ENCODE measurements at places on chromosomes 3 and 15.

- no peak for DNase-seq
These were observed 353.1 kb downstream of the ERC2 start for GRCh38 chr3:56115199-56115598.

DNA sequence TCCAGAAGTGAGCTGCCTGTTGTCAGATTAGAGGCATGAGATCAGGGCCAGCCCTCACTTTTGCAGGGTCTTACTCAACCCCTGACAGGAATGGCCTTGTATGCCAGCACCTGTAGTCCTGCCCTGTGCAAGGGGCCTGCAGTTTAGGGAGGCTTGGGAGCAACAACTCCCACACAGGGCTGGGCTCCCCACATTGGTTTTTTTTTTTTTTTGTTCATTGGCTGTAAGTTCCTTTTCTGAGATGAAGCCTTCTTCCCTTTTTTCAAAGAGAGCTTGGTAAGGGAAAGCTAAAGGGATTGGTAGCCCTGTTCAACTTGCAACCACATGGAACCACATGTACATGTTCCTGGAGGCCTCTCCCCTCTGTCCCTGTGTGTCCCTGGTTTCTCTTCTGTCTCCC, 46.4 kb downstream of the TNFAIP8L3 start:
- no peak for DNase-seq

GRCh38 chr3:37739579-37740290, 121.9 kb upstream of the CTDSPL start:
- DNase-seq, result no peak

- no peak for DNase-seq
These were observed 116.7 kb downstream of the DLG1 start for GRCh38 chr3:197181741-197182140.

DNA sequence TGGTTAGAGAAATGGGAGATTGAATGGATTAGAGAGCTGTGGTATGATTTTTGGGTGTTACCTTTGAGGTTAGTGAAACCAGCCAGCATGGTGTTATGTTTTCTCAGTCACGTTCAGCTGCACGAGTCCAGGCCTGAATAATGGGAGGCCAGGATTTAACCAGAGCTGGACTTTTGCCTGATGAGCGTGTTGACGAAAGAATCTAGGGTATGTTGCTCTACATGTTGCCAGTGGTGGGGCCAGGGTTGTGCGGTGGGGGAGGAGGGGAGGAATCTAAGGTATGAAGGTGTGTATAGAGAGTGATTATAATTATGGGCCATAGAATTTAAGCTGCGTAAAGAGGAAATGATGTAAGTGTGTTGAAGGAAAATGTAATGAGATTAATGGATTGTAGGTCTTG, 22.8 kb downstream of the MINDY2 start:
- peak; percentile 28 for DNase-seq

GRCh38 chr15:67720556-67721175, 104.6 kb upstream of the SKOR1 start:
- no peak for DNase-seq

- DNase-seq, result no peak
These were observed 33.5 kb upstream of the TBC1D21 start for GRCh38 chr15:73839699-73840377.

DNA sequence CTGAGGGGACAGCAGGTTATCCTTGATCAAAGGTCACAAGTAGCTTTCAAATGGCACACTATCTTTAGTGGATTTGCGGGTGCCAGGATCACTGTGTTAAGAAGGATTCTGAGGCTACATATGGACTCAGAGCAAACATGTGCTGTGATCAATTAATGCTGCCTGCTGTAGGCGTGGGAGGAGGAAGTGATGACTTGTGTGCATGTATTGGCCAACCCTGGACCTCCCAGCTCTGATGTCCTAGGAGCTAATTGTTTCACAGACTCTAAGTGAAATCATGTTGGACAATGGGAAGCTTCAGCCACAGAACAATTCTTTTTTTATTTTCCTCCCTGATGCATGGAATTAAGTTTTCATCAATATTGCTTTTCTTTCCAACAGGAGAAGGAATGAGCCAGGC, 24.4 kb downstream of the FAH start:
- no peak for DNase-seq

DNA sequence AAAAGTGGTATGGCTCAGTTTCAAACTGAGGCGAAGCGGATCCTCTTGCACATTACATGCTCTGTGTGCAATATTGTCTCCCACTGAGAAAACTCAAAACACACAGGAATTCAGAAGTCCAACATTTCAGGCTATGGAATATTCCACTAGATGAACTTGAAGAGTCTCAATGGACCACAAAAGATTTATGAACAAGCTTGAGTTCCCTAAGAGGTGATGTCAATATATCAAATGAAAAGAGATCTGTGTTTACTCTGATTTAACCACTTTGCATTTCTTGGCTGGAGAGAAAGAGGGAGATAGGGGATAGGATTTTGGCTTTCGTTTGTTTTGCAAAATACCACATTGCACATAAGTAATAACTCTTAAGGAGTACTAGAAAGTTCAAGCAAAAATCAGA, 20.3 kb downstream of the PDZRN3 start:
- DNase-seq, result no peak

DNA sequence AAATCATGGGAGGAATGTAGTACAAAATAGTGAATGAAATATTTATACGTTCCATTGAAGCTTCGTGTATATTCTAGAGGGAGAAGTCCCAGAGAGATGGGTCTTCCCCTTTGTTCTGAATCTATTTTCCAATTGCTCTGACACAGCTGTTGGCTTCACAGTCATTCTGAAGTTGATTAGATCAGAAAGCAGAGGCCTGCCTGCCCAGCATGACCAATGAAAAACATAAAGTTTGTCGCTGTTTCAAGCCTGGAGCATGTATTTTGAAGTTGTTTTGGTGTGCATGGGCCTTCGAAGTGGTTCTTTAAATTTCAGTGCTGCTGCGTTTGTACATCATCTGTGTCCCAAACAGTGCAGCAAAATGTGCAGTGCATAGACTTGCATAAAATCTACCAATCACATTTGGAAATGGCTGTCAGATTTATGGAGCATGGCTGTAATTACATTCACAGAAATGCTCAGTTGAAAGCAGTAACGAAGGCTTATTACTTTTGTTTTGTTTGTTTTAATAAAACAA, 31.0 kb upstream of the RBMS3 start:
- no peak for DNase-seq

Data from H7 (cell line).